Right cardiac atrium (tissue), 5 donors: ENCODE measurements at places on chromosomes 7 and 10. TPM values are rescaled to one million over a fixed set of nuclear protein-coding genes. Genes with fewer than 3 reads are reported as not detected.

CTAGE6 gene
- not detected for polyA plus RNA-seq

- DNase-seq = no peak
Observed at GRCh38 chr10:94088926-94089381, 95.2 kb downstream of the PLCE1 start.

- peak; percentile 64 for DNase-seq
Observed at GRCh38 chr10:96043893-96044715, 721 bp downstream of the CCNJ start.

CRYGN gene
- 0.07 TPM for polyA plus RNA-seq

SLC37A3 gene
- 11.8 TPM for polyA plus RNA-seq

GRCh38 chr10:60495338-60496055, 105.8 kb upstream of the ANK3 start:
- DNase-seq = no peak

- no peak for DNase-seq
Observed at GRCh38 chr10:108443636-108444035, 1279.1 kb upstream of the SORCS1 start.

- no peak for DNase-seq
Observed at GRCh38 chr7:152120210-152120609, 94.7 kb downstream of the GALNT11 start.

DNA sequence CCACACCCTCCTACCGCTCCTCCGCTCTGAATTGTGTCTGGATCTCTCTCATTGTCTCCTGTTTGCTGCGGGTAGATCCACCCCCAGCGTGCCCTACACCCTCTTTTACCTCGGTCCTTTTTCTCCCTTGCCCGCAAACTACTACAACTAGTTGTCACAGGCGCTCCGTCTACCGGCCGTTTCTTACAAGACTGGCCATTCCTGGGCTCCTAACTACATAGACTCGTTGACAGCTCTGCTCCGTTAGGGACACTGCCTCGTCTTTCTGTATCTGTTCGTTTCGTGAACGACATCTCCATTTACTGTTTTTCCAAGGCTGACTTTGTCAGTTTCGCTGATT, 786 bp downstream of the TAF3 start:
- DNase-seq = no peak

- DNase-seq = no peak
Observed at GRCh38 chr7:65798111-65799075, 74.5 kb upstream of the VKORC1L1 start.

TUBAL3 gene
- 0.43 TPM for polyA plus RNA-seq

DNA sequence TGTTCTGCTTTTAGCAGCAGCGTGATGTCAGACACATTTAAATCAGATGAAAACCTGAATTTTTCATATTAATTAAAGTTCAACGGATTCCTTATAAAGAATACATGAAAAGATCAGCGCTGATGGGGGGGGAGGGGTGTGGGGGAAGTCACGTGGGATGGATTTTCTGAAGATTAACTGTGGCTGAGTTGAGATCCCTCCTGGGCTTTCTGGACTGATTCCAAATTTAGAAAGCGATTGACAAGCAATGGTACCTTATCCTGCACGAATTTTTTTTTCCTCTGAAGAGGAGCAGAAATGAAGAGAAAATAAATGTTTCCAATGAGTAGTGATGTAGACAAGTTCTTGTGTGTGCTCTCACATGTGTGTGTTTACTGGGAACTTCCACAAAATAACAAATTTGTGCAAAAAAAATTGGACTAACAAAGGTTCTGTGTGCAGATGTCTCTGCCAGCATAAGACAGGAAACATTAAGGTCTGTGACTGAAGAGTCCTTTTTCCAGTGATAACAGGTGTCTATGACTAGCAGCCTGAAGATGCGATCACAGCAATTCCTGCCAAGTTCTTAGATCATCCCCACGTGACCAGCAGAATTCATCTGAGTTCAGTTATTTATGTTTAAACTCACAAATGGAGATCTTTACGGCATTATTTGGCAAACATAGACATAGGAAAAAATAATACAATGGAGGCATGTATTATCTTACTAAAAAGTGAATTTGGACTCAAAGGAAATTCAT, 585.2 kb upstream of the CELF2 start:
- no peak for DNase-seq

- DNase-seq = no peak
Observed at GRCh38 chr10:15202639-15203038, 34.1 kb upstream of the NMT2 start.

APBB1IP gene
- 2.8 TPM for polyA plus RNA-seq

- no peak for DNase-seq
Observed at GRCh38 chr7:41097501-41097900, 605.4 kb downstream of the INHBA start.

DNA sequence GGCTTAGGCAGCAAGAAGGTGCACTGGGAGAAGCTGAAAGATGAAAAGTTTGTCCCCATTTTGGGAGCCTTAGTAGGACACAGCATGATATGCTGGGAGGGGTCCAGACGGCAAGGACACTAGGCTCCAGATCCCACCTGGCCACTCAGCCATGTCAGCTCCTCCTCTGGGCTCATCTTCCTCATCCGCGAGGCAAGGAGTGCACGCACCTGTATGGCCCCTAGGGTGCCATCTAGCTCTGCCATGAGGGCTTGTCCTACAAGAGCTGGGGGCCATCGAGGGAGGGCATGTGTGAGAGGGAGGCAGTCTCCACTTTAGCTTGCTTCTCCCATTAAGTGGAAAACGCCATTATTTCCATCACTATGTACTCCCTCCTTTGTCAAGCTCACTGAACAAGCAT, 136.2 kb upstream of the ADAM12 start:
- DNase-seq = no peak

ATP6V0A4 gene
- not detected for polyA plus RNA-seq

GRCh38 chr7:18354108-18355085, 141.2 kb upstream of the HDAC9 start:
- DNase-seq = no peak

GRCh38 chr7:110733221-110733620, 357.7 kb upstream of the LRRN3 start:
- DNase-seq = no peak

DNA sequence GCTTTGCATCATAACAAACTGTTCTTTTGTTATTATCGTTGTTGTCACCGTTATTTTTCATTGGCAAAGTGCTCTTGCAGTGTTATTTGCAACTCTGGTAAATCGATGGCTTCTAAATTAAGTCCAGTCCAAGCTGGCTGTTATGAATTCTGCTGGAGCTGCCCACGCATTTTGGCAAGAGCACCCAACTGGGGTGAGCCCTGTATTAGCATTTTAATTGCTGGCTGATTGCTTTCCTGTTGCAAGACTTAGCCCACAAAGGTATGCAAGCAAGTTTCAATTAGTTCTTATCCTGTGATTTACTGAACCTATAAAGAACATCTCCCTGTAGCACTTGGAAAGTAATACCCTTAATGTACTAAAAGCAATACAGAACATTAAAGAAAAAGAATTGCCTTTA, 226.8 kb downstream of the ACTR3B start:
- no peak for DNase-seq

- DNase-seq = no peak
Observed at GRCh38 chr10:109698882-109699664, 224.2 kb downstream of the XPNPEP1 start.

- DNase-seq = no peak
Observed at GRCh38 chr7:64863021-64863420, 40.1 kb upstream of the ZNF273 start.

GRCh38 chr10:77738496-77739158, 101.0 kb upstream of the KCNMA1 start:
- DNase-seq = no peak

- DNase-seq = no peak
Observed at GRCh38 chr10:101053516-101053915, 8.3 kb upstream of the KAZALD1 start.

- no peak for DNase-seq
Observed at GRCh38 chr10:44703241-44704155, 207.6 kb upstream of the TMEM72 start.

- DNase-seq = no peak
Observed at GRCh38 chr7:26376175-26376917, 84.7 kb downstream of the SNX10 start.

GRCh38 chr7:151814400-151815009, 62.4 kb downstream of the PRKAG2 start:
- DNase-seq = peak; percentile 71
